ENCODE measurements at places on chromosomes 1 and 21.
A peak's percentile ranks its signal among the peaks of the same experiment; 100 is the strongest.

DNA sequence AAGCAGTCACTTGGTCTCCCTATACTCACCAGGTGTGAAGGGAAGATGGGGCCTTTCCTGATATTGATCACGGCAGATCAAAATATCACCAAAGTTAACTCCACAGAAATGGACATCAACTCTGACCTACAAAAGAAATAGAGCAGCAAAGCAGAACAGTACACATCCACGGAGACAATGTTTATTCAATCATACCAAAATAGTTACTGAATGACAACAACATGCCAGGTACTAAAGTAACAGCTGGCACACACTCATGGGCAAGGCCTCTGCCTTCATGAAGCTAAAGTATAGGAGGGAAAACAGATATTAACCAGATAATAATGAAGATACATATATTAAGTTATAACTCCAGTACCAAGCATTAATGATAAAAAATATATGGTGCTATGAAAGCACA, 59.2 kb upstream of the RASAL2 start:
- DNase-seq = no peak

DNA sequence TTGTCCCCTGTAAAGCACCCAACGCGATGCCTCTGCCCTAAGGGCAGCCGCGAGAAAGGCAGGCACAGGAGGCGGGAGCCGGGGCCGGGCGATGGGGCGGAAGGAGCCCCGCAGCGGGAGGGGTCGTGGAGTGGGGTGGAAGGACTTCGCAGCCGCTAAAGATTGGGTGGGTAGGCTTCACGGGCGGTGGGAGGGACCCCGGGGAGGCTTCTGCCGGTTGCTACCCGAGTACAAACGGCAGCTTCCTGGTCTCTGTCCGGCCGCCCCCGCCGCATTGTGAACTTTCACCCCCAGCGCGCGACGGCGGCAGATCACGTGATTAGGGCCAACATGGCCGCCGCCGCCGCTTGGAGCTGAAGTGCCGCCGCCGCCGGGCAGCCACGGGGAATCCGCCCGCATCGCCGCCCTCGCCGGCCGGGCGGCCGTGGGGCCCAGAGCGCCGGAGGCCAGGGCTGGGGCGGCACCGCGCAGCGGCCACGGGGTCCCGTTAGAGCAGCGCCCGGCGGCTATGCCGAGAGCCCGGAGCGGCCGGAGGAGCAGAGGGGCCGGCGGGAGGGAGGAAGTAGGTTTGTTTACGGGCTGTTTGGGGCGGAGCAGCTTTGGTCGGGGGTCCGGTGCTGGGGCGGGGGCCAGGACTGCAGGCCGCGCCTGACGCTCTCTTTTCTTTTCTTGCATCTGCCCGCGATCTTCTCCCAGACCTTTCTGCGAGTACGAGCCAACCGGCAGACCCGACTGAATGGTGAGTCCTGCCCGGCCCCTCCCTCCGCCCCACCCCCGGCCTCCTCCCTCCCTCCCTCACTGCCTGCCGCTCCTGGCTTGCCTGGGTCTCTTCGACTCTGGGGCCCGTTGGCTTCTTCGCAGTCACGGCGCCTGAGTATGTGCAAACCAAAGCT, 42.4 kb downstream of the TMEM53 start:
- peak; percentile 94 for DNase-seq

DNA sequence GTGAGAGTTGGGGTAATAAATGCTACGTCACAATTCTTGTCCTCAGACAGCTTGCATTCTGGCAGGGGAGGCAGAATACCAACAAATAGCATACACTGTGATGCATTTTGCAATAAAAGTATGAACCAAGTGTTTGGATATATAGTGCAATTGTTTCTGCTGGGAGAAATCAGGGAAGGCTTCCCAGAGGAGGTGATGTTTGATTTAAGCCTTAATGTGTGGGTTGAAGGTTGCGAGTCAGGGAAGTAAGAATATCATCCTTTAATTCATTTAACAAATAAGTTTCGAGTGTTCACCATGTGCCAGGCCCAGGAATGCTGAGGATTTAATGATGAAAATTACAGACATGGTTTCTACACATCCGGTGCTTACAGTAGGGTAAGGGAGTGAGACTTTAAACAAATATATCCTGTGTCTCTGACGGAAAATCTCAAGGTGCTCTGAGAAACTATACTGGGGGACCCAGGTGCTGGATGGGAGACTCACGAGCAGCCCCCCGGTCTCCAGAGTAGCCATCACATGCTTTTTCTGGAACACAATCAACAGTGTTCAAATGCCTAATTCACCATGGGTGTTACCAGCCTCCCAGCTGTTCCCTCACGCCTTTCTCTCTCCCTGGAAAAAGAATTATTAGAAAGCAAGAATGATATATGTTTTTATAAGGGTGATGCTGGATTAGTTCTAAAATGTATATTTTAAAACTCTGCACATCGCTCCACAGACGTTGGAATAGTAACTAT, 31.7 kb downstream of the RASSF5 start:
- no peak for DNase-seq

GRCh38 chr1:47003896-47004403, 19.5 kb upstream of the CYP4X1 start:
- DNase-seq = no peak

- DNase-seq = peak; percentile 33
Observed at GRCh38 chr1:241834733-241835377, 13.1 kb upstream of the EXO1 start.

DNA sequence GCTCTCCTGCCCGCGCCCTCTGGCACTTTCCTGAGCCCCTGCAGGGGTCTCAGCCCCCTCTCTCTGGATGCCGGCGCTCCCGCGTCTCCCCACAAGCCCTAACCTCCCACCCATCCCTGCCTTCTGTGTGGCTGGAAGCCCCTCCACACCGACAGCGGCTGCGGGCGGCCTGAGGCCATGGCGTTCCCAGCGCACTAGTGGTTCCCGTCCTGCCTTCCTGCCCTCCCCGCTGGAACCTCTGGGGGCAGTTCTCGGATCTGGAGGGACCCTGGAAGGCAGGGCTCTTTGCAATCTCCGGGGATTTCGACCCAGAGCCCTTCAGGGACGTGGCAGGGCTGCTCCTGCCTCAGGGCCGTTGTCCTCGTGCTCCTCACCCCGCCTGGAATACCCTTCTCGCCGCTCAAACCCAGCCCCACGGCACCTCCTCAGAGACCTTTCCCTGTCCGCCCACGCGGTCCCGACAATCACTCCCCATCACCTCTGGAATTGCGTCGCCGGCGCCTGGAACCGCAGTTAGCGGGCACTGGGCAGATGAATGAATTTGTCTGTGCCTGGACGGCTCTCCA, 493 bp upstream of the ESPN start:
- DNase-seq = no peak
